Activated CD4-positive, alpha-beta T cell treated with anti-CD3 and anti-CD28 coated beads, Interleukin-2, Interleukin-6, amounts not matched to agents 100 ng/mL and 50 ng/mL, durations not matched to agents 16 hours and 8 hours (primary cell): ENCODE measurements at places on chromosomes 12 and 14.
A peak's percentile ranks its signal among the peaks of the same experiment; 100 is the strongest.

DNA sequence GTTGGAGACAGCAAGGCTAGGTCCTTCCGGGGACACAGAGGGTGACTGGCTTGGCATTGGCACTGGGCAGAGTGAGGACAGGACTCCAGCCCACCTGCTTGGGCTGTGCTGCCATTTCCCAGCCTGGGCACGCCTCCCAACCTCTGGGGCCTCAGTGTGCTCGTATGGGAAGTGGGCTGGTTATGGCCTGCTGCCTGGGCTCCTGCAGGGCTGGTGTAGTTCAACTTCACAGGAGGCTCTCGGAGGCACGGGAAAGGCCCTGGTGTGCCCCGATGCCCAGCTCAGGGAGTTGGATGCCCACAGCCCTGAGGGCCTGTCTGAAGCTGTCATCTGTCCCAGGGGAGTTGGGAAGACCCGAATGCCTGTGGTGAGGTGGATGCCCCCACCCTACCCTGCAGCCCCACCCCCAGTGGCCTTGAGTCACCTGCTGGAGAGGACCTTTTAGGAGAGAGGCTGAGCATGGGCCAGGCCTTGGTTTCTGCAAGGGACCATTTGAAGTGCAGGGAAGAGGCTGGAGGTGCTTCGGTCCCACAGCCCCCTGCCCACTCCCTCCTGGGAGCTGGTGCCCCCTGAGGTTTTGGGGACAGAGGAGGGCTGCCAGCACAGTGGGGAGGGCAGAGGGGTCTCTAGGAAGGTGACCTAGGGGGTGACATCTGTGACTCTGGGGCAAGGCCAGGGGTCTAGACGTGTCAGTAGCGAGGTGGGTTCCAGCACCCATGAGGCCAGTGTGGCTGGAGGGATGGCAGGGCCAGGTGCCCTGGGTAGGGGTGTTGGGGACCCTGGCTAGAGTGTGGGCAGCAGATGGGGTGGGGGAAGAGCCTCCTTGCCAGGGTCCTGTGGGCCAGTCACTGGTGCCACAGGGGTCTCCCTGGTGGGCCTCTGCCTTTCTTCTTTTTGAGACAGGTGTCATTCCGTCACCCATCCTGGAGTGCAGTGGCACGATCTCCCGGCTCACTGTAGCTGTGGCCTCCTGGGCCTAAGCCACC, 9.1 kb downstream of the ULK1 start:
- no peak for DNase-seq

DNA sequence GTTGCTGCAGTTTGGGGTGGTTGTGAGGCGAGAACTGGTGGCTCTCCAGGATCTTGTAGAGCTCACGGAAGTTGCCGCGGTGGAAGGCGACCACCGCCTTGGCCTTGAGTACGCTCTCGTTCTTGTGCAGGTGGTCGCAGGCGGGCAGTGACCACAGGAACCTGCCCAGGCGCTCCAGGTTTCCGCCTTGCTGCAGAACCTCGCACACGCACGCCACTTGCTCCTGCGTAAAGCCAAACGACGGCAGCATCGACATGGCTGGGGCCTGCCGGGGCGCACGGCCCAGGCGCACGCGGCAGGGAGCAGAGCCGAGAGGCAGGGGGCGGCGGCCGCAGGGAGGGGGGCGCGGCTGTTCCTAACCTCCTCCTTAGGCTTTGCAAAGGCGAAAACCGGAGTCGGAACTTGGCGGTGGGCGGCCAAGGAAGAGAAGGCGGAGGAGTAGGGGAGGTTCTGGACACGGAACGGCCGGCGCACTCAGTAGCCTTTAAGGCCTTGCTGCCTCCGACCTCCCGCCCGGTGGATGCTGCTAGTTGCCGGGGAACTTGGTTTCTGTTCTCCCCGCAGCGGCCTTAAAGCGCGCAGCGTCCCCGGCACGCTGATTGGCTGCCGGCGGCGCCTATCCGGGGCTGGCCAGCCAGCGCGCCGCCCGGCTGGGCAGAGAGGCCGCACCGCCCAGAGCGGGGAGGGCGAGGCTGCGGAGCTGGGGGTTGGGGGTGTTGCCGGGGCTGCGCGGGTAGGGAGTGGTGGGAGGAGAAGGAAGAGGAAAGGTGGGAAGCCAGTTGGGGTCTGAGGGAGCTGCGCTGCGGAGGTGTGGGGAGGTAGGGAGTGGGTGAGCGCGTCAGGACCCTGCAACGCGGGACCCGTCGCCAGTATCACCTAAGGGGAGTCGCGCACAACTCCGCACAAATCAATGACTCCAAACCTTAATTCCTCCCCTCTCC, at the start of gene SIX1:
SIX1 (minus strand) TSS at position 544 of the 941 bp plus-strand sequence; CDS start at position 256, 288 bp downstream.
- peak; percentile 53 for DNase-seq

DNA sequence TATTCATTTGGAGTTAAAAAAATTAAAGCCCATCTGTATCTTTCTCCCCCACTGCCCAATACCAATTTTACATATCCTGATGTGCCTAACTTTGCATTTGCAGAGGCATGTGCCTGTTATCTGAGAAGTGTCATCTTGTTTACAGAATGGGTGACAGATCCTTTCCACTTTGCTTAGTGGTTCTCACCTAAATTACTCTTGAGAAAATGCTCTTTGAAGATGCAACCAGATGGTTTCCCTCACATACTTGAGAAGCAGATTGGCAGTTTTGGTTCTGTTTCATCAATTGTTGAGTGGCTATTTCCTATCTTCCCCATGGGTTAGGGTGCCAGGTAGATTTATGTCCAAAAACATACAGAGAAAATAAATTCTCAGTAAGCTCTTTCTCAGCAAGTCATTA, 1051.4 kb upstream of the ATXN7L3B start:
- DNase-seq, result no peak

GRCh38 chr14:77917491-77918201, 117.7 kb downstream of the ADCK1 start:
- DNase-seq, result no peak

DNA sequence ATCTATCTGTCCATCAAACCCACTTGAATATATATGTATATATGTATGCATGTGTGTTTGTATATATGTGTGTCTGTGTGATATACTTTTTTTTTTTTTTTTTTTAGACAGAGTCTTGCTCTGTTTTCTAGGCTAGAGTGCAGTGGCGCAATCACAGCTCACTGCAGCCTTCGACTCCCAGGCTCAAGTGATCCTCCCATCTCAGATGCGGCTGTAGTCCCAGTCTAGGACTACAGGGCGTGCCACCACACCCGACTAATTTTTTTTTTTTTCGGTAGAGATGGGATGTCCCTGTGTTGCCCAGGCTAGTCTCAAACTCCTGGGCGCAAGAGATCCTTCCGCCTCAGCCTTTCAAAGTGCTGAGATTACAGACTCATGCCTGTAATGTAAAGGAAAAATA, 13.0 kb upstream of the APOBEC1 start:
- no peak for DNase-seq

DNA sequence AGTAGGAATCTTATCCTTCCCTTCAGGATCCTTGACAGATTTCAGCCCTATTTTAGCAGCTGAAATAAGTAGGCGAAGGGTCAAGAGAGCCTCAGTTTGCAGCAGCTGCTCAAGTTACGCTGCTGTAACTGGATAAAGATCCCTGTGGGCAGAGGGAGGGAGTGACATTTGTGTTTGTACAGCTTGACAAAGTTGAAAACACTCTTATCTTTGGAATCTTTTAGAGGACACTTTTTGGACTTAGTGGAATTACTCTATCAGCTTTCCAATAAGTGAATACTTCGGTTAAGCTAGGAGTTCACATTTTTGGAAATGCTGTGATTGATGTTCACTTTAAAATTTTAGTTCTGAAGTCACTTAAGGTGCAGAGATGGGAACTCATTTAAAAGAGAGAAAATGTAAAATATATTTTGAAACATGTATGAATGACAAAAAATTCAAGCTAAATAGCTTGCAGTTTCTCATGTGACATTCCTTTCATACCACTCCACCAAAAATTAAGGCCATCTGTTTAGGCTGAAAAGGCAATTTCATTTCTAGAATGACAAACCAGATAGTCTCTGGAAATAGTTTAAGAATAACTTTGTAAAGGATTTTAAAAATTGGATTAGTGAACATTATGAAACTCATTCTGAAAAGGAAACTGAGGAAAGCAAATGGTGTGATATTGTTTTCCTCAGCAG, 55.2 kb downstream of the SLC38A4 start:
- no peak for DNase-seq

DNA sequence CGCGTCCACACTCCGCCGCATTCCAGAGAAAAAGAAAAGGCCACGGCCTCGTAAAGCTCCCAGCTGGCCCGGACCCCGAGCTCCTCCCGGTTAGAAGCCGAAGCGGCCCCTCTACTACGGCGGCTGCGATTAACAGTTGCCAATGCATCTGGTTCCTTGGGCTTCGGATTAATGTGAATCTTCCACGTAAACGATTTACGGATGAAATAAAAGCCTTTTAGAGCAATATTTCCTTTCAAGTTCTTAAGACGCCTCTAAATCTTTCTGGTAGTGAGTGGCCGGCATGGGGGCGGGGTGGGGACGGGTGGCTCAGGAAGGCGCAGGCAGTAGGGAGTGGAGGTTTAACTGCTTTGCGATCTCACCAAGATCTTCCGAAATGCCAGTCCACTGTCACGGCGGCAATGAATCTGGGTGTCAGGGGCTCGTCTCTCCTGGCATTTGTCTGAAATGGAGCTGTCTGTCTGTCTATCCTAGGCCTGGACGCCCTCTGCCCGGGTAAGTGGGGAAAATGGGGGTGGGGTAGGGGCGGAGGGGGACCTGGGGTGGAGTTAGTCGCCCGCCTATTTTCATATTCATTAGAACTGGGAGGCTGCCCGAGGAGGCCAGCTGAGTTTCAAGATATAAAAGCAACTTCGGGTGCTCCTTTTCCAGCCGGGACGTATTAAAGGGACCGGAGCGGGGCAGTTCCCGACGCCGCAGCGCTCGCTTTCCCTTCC, 413 bp upstream of the ALX1 start:
- no peak for DNase-seq
